ENCODE measurements at places on chromosomes 7 and 10. TPM values are rescaled to one million over a fixed set of nuclear protein-coding genes. Genes with fewer than 3 reads are reported as not detected.

DNA sequence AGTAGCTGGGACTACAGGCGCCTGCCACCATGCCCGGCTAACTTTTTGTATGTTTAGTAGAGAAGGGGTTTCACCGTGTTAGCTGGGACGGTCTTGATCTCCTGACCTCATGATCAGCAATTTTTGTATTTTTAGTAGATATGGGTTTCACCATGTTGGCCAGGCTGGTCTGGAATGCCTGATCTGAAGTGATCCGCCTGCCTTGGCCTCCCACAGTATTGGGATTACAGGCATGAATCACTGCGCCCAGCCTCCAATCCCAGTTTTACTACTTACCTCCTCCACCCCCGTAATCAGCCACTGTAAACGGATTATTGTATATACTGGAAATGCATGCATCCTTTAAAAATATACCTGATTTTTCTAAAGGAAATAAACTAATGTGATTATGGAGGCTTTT is 35.1 kb upstream of the MTPN start:
- no peak for DNase-seq

GRCh38 chr10:31596765-31597164 is 277.7 kb downstream of the ZEB1 start:
- DNase-seq, result no peak

DNA sequence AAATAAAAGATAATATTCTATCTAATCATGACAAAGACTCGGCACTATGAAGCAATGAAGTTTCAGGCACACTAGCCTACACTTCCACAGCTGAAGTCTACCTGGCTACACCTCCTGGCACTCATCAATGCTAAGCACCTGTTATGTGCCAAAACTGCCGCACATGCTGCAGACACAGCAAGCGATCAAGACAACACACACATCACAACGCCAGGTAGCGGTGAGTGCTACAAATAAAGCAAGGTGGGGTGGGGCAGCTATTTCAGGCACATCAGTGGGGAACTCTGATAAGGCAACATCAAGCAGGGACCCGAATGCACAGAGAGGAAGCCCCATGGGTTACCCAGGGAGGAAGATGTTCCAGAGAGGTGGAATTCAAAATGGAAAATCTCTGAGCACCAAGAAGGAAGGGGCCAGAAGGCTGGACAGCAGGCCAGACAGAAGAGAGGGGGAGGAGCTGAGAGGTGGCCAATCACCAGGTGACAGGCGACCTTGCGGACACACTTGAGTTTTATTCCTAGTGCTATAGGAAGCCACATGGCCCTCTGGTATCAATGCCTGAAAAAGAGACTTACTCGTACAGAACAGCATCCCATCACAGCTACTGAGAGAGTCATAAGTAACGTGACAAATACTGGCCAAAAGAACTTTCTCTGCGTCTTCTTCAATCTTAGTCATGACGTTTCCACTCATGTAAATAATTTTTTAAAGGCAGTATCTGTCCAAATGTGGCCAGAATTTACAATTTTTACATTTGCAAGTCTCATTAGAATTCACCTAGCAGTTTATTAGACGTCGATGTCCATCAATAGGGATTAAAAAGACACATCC is 8.0 kb downstream of the PSAP start:
- DNase-seq, result peak; percentile 42

- no peak for DNase-seq
Measured at GRCh38 chr7:75847707-75848106, 31.1 kb upstream of the RHBDD2 start.

GRCh38 chr10:69412232-69412790 is 4.4 kb downstream of the TACR2 start:
- DNase-seq, result peak; percentile 21

DNA sequence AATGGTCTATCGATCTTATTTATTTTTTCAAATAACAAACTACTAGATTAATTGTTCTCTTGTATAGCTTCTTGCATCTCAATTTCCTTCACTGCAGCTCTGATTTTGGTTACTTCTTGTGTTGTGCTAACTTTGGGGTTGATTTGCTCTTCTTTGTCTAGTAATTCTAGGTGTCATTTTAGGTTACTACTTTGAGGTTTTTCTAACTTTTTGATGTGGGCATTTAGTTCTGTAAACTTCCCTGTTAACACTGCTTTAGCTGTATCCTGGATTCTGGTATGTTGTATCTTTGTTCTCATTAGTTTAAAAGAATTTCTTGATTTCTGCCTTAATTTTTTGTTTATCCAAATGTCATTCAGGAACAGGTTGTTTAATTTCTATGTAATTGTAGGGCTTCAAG is 1188.0 kb downstream of the DNAJB9 start:
- no peak for DNase-seq

SPDYE18 gene
- total RNA-seq, result 1.2 TPM

GRCh38 chr7:45112648-45113047 is 1.2 kb upstream of the TBRG4 start:
- no peak for DNase-seq

GRCh38 chr7:73622909-73623797 is 1.2 kb downstream of the MLXIPL start:
- DNase-seq, result peak; percentile 86

PON1 gene
- not detected for total RNA-seq

GNGT1 gene
- not detected for total RNA-seq

GRCh38 chr10:75967491-75967890 is 536.1 kb downstream of the LRMDA start:
- no peak for DNase-seq

- no peak for DNase-seq
Measured at GRCh38 chr10:62534031-62534430, 159.9 kb downstream of the ZNF365 start.

GRCh38 chr7:1591876-1592275 is 22.0 kb upstream of the PSMG3 start:
- DNase-seq, result no peak

DNA sequence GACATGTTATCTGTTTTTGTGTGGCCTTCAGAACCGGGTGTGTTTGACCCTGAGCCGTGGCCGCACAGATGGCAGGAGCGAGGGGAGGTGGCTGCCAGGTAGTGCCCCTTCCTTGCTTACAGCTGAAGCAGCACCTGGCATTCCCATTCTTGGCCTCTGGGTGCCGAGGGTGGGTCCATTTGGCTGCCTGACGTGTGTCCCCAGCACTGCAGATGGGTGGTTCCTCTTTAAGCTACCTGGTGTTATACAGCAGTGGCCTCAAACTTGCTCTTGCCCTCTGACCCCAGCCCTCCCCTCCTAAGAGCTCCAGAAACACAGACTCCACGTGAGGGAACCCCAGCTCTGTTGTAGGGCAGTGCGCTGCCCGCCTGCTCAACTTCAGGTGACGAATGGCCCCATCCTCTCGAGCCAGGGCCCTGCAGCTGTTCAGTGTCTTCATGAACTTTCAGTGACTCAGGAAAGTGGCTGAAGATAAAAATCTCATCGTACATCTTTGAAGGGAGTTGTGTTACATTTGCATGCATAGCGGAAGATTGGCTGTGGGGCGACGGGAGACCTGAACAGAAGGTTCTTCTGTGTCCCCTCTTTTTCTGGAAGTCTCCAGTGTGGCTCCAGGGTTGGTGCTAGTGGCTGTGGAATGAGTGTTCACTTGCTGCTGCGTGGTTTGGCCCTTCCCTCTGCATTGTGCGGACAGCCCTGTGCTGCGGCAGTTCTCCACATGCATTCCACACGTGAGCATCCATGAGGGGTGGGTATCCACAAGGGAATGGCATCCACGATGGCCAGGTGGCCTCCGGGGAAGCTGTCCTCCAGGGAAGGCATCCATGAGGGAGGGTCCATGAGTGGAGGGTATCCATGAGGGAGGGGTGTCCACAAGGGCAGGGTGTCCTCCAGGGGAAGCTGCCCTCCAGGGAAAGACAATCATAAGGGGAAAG is 91.6 kb downstream of the INPP5A start:
- peak; percentile 35 for DNase-seq

DNA sequence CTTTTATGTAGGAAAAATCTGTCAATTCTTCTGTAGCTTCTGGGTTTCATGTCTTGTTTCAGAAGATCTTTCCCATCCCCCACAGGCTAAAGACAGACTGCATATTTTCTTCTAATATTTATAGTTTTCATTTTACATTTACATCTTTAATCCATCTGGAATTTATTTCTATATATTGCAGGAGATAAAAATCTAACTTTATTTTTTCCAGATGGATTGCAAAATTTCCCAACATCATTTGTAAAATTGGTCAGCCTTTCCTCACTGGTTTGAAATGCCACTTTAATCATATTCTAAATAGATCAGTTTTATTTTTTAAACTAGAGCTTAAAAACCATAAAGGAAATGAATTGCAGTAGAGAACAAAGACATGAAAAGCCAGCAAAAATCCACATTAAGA is 46.9 kb downstream of the TMEM26 start:
- no peak for DNase-seq

NCF1 gene
- 7.0 TPM for total RNA-seq

GRCh38 chr7:5694912-5695726 is 86.3 kb downstream of the RNF216 start:
- peak; percentile 89 for DNase-seq

PFKP gene
- total RNA-seq, result 126 TPM

- DNase-seq, result no peak
Measured at GRCh38 chr7:107867858-107868466, 23.0 kb upstream of the DLD start.

GRCh38 chr7:97019710-97020225 is 4.9 kb downstream of the DLX5 start:
- no peak for DNase-seq

GRCh38 chr10:120085096-120085796 is 192.7 kb downstream of the SEC23IP start:
- DNase-seq, result no peak

GPRIN2 gene
- total RNA-seq, result 0.36 TPM

GRCh38 chr7:5423976-5424748 is 528 bp upstream of the TNRC18 start:
- peak; percentile 96 for DNase-seq

GSTO1 gene
- 84.1 TPM for total RNA-seq

- DNase-seq, result no peak
Measured at GRCh38 chr10:23512355-23513058, 73.6 kb downstream of the OTUD1 start.

DNA sequence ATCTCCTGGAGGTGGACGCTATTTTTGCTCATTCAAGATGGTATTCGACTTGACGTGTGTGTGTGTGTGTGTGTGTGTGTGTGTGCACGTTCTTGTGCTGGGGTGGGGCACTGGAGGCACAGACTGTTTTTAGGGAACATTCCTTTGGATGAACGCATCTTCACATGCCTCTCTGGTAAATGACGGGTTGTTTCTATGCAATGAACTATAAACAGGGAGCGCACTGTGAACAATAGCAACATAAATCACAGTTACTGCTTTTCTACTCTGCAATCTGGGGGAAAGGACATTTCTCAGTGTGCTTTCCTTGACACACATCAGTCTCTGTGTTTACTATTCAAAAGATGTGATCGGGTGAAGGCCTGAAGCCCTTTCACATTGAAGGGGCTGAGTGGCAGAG is 120.1 kb upstream of the PITRM1 start:
- no peak for DNase-seq

DNA sequence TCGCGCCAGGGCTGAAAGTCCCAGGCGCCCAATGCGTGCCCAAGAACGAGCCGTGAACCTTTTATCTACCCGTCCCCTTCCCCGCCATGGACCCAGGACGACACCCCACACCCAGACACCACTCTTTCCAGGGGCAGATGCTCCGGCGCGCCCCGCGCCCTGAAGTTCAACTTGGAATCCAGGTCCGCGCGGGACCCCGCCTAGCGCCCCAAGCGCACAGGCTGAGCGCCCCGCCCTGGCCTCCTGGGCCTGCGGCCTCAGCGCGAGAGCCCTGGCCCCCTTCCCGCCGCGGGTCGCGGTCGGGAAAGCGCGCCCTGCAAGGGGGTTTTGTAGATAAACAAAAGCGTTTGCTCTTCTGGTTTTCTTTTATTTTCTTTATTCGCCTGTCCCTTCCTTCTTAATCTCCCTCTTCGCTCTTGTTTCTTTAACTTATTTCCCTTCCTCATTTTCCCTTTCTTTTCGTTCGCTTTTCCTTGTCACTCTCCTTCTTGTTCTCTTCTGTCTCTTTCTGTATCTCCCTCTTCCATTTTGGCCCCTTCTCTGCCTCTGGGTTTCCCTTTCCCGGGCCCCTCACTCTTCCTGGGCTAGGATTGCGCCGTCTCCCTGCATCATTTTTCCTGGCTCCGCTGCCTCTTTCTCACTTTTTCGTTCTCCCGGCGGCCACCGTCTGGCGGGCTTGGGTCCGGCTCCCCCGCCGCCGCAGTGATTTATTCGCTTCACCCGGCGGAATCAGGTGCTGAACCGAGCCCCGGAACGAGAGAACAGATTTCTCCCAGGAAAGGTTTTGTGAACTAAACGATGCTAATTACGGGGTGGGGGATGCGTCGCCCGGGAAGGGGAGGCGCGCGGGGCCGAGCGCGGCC is 15.3 kb upstream of the PAX2 start:
- peak; percentile 73 for DNase-seq

DNA sequence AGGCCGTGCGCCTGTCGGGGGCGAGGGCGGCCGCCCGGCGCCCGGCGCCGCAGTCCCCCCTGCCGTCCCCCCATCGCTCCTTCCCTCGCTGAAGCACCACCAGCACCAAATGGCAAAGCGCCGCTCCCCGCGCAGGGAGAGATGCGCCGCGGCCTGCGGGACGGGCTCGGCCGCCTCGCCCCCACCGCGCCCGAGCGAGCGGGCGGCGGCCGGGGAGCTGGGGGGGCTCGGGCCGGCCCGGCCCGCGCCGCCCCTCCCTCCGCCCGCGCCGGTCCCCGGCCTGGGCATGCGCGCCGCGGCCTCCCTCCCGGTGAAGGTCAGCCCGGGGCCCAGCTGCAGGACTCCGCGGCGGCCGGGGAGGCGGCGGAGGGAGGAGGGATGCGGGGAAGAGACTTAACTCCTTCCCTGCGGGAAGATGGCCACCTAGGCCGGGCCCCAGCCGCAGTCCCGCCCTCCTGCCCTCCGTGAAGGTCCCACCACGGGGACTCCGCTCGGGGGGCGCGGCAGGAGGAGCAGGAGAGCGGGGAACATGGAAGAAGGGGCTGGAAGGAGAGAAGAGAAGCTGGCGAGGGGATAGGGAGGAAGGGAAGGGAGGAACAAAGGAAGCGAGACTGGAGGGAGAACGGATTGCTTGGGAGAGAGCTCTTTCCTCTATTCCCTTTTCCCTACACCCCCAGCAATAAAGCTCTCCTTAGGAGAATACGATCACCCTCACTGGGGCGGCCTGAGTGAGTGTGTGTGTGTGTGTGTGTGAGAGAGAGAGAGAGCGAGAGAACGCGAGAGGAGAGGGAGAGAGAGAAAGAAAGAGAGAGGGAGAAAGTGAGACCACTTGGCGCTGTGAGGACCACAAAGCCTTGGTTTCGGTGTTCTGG is 3.4 kb upstream of the SMARCD3 start:
- peak; percentile 91 for DNase-seq

DNA sequence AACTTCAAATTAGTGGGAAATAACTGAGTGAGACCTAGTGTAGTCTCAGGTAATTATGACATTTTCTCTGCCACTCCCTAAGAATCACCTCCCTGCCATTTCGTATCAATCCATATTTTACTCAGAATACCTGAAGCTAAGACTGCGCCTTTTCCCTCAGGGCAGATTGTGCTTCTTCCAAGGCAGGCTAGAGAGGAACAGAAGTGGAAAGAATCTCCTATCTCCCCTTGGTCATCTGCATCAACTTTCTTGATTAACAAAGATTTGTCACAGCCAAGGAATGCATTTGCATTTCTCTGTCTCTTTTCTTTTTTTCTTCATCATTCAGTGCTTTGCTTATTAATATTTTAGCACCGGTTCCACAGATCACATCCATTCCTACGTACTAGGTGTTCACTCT is 119.1 kb downstream of the PTPRZ1 start:
- DNase-seq, result no peak

GRCh38 chr10:95861386-95861785 is 46.4 kb upstream of the CC2D2B start:
- DNase-seq, result no peak

SPDYE2B gene
- not detected for total RNA-seq

MYPN gene
- 0.10 TPM for total RNA-seq

- DNase-seq, result no peak
Measured at GRCh38 chr7:22631730-22632129, 95.3 kb upstream of the IL6 start.

- DNase-seq, result no peak
Measured at GRCh38 chr7:78389022-78389421, 590.4 kb downstream of the PHTF2 start.

Data from aorta (tissue), 5 donors.